ENCODE measurements at places on chromosomes 7 and 10. TPM values are rescaled to one million over a fixed set of nuclear protein-coding genes. Genes with fewer than 3 reads are reported as not detected.
A peak's percentile ranks its signal among the peaks of the same experiment; 100 is the strongest.

Gene PALD1
- total RNA-seq: 0.69 TPM

GRCh38 chr10:69928339-69928738 is 124.3 kb upstream of the MACROH2A2 start:
- no peak overlapping the region for H3K4me3 ChIP-seq
- H3K4me1 ChIP-seq: no peaks in the 10 kb centered on the region
- H3K27me3 ChIP-seq: peaks cover 8% of the 10 kb centered on the region
- no peak for DNase-seq
- H3K27ac ChIP-seq: no peak overlapping the region

- H3K27me3 ChIP-seq: peaks cover 16% of the 10 kb centered on the region
- no peak overlapping the region for H3K4me3 ChIP-seq
- no peaks in the 10 kb centered on the region for H3K36me3 ChIP-seq
- DNase-seq: no peak
- H3K27ac ChIP-seq: no peak overlapping the region
- no peaks in the 10 kb centered on the region for H3K4me1 ChIP-seq
Measured at GRCh38 chr10:77669892-77670291, 32.3 kb upstream of the KCNMA1 start.

- no peak overlapping the region for H3K27ac ChIP-seq
- H3K4me3 ChIP-seq: no peak overlapping the region
- no peaks in the 10 kb centered on the region for H3K4me1 ChIP-seq
- no peak for DNase-seq
- no peaks in the 10 kb centered on the region for H3K36me3 ChIP-seq
- no peaks in the 10 kb centered on the region for H3K27me3 ChIP-seq
Measured at GRCh38 chr7:46157931-46158330, 236.9 kb upstream of the IGFBP3 start.

DNA sequence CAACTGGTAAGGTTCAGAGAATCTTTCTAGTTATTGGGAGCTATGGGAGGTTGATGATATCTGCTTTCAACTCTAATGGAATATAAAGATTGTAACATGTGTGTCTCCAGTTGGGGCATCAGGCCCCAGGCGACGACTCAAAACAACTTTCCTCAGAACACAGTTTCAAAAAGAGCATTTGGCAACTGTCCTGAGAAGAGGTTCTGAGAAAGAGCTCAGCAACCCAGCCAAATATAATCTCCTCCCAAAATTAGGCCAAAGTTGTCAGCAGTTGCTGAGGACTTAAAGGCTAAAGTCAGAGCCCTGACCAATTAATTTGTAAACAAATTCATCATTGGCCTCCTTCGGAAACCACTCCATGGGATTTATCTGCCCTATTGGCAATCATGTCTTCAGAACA is 251.1 kb upstream of the NFE2L3 start:
- no peak overlapping the region for H3K27ac ChIP-seq
- no peak for DNase-seq
- H3K27me3 ChIP-seq: peaks cover 2% of the 10 kb centered on the region
- H3K4me3 ChIP-seq: no peak overlapping the region
- H3K4me1 ChIP-seq: peaks cover 3% of the 10 kb centered on the region
- no peaks in the 10 kb centered on the region for H3K36me3 ChIP-seq

Gene MSS51
- total RNA-seq: 1.9 TPM

DNA sequence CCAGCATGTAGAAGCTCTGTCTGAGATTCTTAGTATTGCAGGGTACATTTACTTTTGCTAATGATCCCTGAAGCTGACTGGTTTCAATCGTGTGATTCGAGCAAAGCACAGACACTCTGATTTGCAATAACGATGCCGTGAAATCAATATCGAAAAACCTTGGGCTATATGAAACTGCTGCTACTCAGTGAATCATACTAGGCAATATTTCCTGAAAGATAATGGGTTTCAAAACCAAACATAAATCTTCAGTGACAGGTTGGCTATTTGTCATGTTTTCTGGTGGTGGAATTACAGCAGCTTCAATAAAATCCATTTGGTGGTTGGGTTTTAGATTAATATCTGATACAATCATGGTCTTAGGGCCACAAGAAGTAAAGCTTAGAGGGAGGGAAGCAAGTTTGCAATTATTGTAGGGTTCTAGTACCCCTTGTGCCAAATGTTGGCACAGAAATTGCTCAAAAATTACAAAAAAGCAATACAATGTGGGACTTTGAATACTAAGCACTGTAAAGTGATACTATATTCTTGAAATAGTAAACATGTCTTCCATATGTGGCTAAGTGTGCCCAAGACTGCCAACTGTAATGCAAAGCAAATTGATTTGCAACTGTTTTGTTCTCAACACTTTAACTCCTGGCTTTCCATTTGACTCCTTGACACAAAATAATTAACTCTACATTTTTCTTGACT is 112.4 kb upstream of the JAZF1 start:
- H3K27me3 ChIP-seq: peaks cover 25% of the 10 kb centered on the region
- no peak overlapping the region for H3K27ac ChIP-seq
- peak; percentile 39 for DNase-seq
- H3K4me1 ChIP-seq: peaks cover 20% of the 10 kb centered on the region
- H3K36me3 ChIP-seq: no peaks in the 10 kb centered on the region

DNA sequence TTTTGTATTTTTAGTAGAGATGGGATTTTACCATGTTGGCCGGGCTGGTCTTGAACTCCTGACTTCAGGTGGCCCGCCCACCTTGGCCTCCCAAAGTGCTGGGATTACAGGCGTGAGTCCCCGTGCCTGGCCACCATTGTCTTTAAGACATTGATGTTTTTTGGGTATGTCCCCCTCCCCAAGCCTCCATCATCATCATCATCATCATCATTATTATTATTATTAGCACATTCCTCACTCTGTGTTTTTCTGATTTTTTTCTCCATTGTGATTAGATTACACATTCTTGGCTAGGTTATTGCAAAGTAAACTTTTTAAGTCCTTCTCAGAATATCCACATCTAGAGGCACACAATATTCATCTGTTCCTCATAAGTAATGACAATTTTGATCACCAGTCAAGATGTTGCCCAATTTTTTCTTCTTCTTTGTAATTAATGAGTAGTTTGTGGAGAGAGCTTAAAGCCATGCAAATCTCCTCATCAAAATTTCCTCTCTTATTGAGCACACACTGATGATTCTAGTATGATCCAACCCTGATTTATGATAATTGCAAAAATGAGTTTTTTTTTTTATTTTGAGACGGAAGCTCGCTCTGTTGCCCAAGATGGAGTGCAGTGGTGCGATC is 47.5 kb downstream of the EPC1 start:
- no peak for DNase-seq
- peaks cover 21% of the 10 kb centered on the region for H3K36me3 ChIP-seq
- no peaks in the 10 kb centered on the region for H3K27me3 ChIP-seq
- peak overlapping the region; percentile 33 for H3K4me3 ChIP-seq
- peak overlapping the region; percentile 82 for H3K27ac ChIP-seq

GRCh38 chr7:99737726-99738125 is 2.7 kb upstream of the CYP3A7 start:
- DNase-seq: no peak
- no peak overlapping the region for H3K27ac ChIP-seq
- H3K36me3 ChIP-seq: peaks cover 8% of the 10 kb centered on the region
- H3K4me1 ChIP-seq: peaks cover 15% of the 10 kb centered on the region

Gene AKR1D1
- not detected for total RNA-seq

Gene MMRN2
- not detected for total RNA-seq

- H3K36me3 ChIP-seq: peaks cover 9% of the 10 kb centered on the region
- peaks cover 45% of the 10 kb centered on the region for H3K4me1 ChIP-seq
- peak overlapping the region; percentile 99 for H3K27ac ChIP-seq
- H3K4me3 ChIP-seq: peak overlapping the region; percentile 83
Measured at GRCh38 chr10:130109796-130110245, 809 bp downstream of the C10orf143 start.

Gene CHN2
- not detected for total RNA-seq

Gene HTRA1
- total RNA-seq: not detected

GRCh38 chr10:7045891-7046599 is 364.8 kb downstream of the SFMBT2 start:
- no peak overlapping the region for H3K27ac ChIP-seq
- DNase-seq: no peak
- peaks cover 3% of the 10 kb centered on the region for H3K4me1 ChIP-seq
- no peak overlapping the region for H3K4me3 ChIP-seq
- no peaks in the 10 kb centered on the region for H3K36me3 ChIP-seq

DNA sequence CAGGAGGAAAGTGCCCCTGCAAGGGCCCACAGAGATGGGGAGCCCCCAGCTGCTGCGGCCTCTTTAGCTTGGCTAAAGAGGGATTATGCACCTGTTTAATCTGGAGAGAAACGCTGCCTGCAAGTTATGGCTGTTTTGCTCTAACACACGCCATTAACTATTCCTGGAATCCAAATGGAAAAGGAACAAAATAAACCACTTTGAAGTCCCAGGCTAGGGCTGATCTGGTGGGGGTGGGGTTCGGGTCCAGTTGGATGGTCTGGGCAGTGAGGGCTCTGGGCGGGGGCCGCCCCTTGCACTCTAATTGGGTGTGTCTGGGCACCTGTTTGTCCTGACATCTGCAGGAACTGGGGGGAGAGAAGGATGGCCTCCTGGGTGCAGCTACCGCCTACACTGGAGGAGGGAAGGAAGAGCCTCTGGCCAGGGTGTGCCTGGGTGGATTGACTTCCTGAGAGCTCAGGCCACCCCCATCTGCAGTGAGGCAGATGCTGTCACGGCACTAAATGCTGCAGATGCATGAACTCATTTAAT is 300.6 kb downstream of the ZEB1 start:
- no peaks in the 10 kb centered on the region for H3K4me1 ChIP-seq
- no peak for DNase-seq
- no peak overlapping the region for H3K4me3 ChIP-seq

DNA sequence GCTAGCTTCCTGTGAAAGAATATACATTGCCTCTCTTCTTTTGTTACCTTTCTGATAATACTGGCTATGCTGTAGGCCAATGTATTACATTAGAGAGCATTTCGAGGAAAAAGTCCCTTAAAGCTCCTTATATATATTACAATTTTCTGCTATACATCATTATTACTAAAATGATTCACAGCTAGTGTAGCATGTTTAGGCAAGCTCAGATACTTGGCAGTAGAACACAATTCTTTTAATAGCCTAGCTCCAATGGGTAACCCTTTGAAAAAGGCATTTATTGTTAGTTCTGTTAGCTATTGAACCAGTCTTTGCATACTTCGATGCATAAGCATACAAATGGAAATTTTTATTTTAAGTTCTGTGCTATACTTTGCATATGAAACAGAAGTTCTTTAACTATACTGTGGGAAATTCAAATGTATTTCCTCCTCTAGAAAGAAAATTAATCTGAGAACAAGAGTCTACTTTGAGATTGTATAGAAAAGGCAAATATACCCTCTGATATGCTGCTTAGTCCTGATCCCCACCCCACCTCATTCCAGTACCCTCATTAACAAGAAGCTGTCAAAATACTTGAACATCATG is 55.6 kb upstream of the SKAP2 start:
- H3K27ac ChIP-seq: no peak overlapping the region
- H3K4me1 ChIP-seq: no peaks in the 10 kb centered on the region
- no peak for DNase-seq
- no peaks in the 10 kb centered on the region for H3K36me3 ChIP-seq
- no peak overlapping the region for H3K4me3 ChIP-seq

GRCh38 chr10:34176351-34176750 is 638.7 kb downstream of the PARD3 start:
- DNase-seq: no peak
- no peaks in the 10 kb centered on the region for H3K27me3 ChIP-seq
- no peaks in the 10 kb centered on the region for H3K36me3 ChIP-seq
- H3K4me1 ChIP-seq: no peaks in the 10 kb centered on the region

Gene WEE2
- total RNA-seq: not detected

Gene GRID2IP
- 0.10 TPM for total RNA-seq

Gene AMPH
- 0.07 TPM for total RNA-seq

GRCh38 chr7:83738291-83738835 is 89.4 kb upstream of the SEMA3E start:
- H3K36me3 ChIP-seq: no peaks in the 10 kb centered on the region
- H3K27me3 ChIP-seq: no peaks in the 10 kb centered on the region
- no peaks in the 10 kb centered on the region for H3K4me1 ChIP-seq
- no peak for DNase-seq

DNA sequence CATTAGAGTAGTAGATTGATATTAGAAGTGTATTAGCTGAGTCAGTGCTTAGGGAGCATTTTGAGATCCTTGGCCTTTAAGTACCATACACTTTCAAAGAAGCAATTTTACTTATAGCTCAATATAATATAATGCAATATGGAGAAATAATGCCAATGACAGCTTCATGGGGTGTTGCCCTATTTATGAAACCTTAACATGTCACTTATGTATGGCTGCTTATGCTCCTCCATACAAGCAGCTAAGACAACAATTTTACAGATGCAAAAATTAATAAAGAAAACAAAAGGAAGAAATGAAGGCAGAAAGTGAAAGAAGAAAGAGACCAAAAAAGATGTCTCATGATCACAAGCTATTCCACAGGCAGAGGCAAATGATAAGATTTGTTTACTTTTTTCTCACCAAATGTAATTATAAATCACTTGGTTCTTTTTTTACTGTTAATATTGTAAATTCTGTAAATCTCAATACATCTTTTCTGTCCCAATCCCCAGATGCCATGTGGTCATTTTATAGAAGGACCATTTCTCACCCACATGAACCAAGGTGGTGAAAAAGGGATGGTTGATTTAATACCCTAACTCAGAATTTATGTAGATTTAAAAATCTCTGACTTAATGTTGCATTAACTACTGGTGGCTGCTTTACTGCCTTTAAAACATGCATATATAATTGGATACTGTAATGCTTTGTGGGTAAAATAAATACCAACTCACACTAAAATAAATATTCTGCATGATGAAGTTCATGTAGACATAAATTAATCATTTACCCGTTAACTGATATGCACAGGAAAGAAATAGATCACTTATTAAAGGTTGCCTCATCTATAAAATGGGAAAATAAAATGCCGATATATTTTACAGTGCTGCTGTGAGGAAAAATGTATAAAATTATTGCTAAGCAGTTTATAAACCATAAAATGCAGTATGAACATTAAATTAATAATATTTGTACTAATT is 33.5 kb upstream of the RHOBTB1 start:
- no peak for DNase-seq
- peaks cover 8% of the 10 kb centered on the region for H3K4me1 ChIP-seq
- H3K4me3 ChIP-seq: no peak overlapping the region
- H3K27me3 ChIP-seq: peaks cover 7% of the 10 kb centered on the region
- H3K36me3 ChIP-seq: no peaks in the 10 kb centered on the region

GRCh38 chr7:115289971-115290370 is 368.1 kb downstream of the MDFIC start:
- H3K4me1 ChIP-seq: no peaks in the 10 kb centered on the region
- no peak overlapping the region for H3K4me3 ChIP-seq
- peaks cover 7% of the 10 kb centered on the region for H3K27me3 ChIP-seq
- DNase-seq: no peak

- no peak overlapping the region for H3K4me3 ChIP-seq
- H3K4me1 ChIP-seq: no peaks in the 10 kb centered on the region
- no peaks in the 10 kb centered on the region for H3K27me3 ChIP-seq
- DNase-seq: no peak
- H3K36me3 ChIP-seq: no peaks in the 10 kb centered on the region
Measured at GRCh38 chr7:91717681-91718470, 162.6 kb downstream of the MTERF1 start.

Gene STRIP2
- 76.0 TPM for total RNA-seq

- H3K27ac ChIP-seq: peak overlapping the region; percentile 96
- no peaks in the 10 kb centered on the region for H3K27me3 ChIP-seq
- H3K4me1 ChIP-seq: peaks cover 40% of the 10 kb centered on the region
Measured at GRCh38 chr10:133388973-133389818, 4.8 kb upstream of the MTG1 start.

GRCh38 chr7:34158368-34159153 is 253.2 kb downstream of the BMPER start:
- H3K27ac ChIP-seq: no peak overlapping the region
- H3K27me3 ChIP-seq: no peaks in the 10 kb centered on the region
- H3K4me1 ChIP-seq: no peaks in the 10 kb centered on the region
- no peak overlapping the region for H3K4me3 ChIP-seq
- no peaks in the 10 kb centered on the region for H3K36me3 ChIP-seq

Data from activated naive CD4-positive, alpha-beta T cell treated with anti-CD3 and anti-CD28 coated beads for 36 hours (primary cell).